Tibial nerve (tissue), 4 donors: ENCODE measurements at places on chromosomes 16 and 17. TPM values are rescaled to one million over a fixed set of nuclear protein-coding genes. Genes with fewer than 3 reads are reported as not detected.

The C17orf113 gene
- 2.2 TPM for total RNA-seq

The CBFA2T3 gene
- 5.0 TPM for total RNA-seq

DNA sequence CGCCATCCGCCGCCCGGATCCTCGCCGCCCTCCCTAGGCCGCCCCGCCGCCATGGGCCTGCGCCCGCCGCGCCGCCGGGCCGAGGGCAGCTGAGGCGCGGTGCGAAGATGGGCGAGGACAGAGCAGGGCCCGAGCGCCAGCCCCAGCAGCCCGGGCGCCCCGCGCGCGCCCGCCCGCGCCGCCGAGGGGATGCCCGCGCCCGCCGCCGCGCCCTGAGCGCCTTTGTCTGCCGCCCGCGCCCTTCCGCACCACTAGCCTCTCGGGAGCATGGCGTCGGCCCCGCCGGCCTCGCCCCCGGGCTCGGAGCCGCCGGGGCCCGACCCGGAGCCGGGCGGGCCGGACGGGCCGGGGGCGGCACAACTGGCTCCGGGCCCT lies 278 bp downstream of the RAB11FIP3 start:
- DNase-seq: no peak

The NPIPA5 gene
- total RNA-seq: 4.8 TPM

The BAIAP3 gene
- total RNA-seq: 0.66 TPM

DNA sequence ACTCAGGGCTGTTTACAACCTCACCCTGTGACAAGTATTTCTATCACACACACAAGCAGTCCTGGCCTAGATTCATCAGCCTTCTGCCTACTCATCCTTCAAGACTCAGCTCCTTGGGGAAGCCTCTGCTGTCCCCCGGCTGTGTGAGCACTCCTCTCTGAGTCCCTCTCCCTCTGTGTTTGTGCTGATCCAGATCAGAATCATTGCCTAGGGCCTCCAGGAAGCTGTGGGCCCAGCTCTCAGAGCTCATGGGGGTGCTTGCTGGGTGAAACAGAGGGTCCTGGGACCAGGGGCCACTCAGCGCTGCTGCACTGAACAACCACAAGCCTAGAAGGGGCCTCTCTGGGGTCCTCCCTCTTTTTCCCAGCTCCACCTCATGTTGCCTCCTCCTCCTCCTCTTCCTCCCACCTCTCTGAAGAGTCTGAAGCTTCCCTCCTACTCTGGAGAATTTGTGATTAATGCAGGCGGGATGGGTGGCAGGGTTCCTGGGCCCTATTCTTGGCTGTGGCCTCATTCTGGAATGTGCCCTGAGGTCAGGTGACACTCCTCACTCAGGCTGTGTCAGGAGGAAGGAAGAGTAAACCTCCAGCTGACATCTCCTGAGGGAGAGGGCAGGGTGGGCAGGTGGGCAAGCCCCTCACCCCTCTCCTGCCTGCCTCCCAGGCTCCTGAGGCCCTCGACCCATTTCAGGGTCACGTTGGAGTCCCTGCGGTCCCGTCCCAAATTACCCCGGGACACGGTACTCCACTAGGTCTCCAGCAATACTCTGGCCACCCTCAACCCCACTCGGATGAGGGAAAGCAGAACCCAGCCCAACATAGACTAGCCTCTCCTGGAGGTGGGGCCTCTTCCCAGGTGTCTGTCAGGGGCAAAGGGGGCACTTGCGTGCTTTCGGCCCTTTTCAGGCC lies 10.1 kb downstream of the WFIKKN2 start:
- no peak for DNase-seq

DNA sequence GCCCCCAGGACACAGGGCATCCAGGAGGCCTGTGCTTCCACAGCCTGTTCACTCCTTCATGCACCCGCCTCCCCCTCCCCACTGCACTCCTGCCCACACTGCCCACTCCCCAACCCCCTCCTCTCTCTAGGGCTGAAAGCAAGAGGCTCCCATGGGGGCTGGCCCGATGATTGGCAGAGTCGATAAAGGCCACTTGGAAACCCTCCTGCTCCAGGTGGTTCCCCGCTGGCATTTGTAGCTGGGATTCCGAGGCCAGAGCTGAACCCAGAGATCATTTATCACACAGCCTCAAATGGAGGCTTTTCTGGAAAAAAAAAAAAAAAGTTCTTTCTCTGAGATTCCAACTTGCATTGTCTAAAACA lies 74.1 kb downstream of the SREBF1 start:
- DNase-seq: no peak

DNA sequence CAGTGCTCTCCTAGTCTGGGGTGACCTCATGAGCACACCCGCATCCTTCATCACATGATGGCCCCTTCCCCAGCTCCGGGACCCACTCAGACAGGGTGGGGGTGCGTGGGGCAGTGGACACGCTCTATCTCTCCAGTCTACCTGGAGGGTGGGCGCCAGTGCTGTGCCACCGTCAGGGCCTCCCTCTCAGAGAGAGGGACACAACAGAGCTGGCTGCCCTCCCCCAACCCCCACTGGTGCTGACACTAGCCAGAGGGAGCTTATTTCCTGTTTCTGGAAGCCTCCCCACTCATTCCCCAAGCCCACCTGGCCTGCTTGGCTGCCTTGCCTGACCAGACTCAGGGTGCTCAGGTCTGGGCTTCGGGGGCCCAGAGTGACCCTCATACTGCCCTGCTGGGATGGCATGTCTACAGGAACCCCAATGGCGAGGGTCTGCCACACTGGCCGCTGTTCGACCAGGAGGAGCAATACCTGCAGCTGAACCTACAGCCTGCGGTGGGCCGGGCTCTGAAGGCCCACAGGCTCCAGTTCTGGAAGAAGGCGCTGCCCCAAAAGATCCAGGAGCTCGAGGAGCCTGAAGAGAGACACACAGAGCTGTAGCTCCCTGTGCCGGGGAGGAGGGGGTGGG lies 8.2 kb downstream of the CES2 start:
- no peak for DNase-seq

- no peak for DNase-seq
Measured at GRCh38 chr16:50202926-50203624, 50.0 kb downstream of the TENT4B start.

DNA sequence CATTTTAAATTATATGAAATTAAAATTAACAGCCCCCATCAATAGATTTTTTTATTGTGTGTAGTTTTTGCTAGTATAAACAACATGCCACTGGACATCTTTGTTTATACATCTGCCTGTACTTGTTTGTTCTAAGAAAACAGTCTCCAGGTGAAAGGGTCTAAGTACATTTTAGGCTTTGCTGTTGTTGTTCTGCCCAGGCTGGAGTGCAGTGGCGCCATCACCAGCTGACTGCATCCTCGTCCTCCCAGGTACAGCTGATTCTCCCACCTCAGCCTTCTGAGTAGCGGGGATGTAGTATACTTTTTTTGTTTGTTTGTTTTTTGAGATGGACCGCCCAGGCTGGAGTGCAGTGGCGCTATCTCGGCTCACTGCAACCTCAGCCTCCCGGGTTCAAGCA lies 25.5 kb downstream of the C17orf58 start:
- DNase-seq: no peak

GRCh38 chr16:56931271-56931891 lies 561 bp upstream of the HERPUD1 start:
- DNase-seq: no peak

The ANKFN1 gene
- total RNA-seq: 2.1 TPM

The NKD1 gene
- total RNA-seq: 57.9 TPM

DNA sequence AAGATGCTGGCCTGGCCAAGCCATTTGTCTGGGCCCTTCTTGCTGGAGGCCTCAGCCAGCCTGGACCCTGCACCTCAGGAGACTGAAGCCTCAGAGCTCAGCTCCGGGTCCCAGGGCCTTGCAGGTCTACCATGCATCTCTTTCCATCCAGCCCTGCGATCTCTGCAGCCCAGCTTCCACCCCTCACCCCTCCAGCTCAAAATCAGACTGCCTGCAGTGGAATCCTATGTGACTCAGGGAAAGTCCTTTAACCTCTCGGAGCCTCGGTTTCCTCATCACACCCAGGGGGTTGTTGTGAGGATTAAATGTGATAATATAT lies 2.9 kb upstream of the B9D1 start:
- no peak for DNase-seq

The CD300LB gene
- total RNA-seq: not detected

DNA sequence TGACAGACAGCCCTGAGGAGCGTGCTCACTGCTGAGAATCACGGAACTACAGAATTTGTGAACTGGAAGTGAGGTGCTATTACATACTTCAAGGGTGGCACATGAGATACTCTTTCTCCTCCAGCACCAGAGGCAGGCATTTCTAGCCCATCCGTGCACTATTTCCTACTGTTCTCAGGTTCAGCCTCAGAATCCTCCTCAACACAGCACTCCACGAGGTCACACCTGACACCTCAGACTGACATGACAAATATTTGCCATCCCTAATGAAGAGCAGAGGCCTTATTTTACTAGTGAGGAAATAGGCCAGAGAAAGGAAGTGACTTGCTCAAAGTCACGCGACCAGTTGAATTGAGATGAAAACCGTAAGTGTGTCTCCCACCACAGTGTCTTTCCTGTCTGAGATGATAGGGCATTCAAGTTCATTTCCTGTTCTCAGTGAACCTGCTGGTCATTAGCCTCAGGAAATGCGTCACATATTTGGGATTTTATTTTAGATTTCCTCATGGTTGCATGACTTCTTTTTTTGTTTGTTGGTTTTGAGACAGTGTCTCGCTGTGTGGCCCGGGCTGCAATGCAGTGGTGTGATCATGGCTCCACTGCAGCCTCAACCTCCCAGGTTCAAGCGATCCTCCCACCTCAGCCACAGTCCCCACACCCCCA lies 23.6 kb downstream of the SEZ6 start:
- DNase-seq: no peak

The CCDC40 gene
- total RNA-seq: 12.6 TPM

The GPS1 gene
- 84.1 TPM for total RNA-seq

DNA sequence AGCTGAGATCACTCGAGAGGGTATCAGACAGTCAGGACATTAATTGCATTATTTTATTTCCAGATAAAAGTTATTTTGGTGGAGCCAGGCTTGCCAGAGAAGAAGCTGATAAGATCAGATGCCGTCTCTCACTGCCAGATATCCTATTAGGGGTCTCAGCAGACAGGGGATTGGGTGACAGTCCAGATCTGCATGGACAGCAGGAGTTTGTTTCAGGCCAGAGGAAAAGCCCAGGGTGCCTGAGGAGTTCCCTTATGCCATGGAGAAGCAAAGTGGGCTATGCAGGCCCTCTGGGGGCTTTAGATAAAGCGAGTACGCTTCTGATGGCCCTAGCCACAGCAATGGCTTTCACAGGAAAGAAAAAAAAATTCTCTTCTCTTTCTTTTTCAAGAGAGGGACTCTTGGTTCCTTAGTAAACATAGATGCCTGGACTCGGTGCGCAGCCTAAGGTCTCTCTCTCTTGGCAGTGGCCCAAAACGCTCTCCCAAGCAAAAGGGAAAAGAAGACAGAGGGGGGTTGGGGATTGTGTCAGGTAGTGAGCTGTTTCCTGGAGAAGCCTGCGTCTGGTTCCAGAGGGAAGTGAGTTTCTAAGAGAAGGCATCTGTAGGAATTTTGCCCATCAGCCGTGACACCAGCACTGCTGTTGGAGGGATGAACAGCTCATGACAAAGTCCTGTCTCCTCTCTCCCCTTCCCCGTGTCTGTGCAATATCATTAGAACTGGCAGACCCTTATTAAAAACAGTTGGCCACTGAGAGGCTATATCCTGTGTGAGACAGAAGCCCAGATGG lies 166.3 kb upstream of the FOXF1 start:
- no peak for DNase-seq

The THOC6 gene
- 19.9 TPM for total RNA-seq

The WFDC1 gene
- total RNA-seq: 4.6 TPM

DNA sequence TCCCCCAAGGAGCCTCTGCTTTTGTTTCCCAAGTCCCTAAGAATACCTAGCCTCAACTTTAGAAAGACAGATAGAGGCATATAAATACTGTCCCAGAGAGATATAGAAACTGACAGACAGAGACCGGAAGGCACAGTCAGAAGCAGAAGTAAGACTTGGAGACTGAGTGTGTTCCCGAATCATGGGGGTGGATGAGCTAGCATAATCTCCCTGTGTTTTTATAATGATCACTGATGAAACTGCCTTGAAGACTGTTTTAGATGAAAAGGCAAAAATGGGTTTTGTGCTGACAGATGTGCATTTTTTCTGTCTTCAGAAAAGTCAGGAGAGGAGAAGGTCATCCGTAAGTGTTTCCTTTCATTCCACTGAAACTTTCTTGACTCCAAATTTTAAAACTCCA lies 8.3 kb upstream of the PSMD3 start:
- DNase-seq: no peak

The CDH1 gene
- 32.9 TPM for total RNA-seq

The MYLK3 gene
- 0.30 TPM for total RNA-seq

DNA sequence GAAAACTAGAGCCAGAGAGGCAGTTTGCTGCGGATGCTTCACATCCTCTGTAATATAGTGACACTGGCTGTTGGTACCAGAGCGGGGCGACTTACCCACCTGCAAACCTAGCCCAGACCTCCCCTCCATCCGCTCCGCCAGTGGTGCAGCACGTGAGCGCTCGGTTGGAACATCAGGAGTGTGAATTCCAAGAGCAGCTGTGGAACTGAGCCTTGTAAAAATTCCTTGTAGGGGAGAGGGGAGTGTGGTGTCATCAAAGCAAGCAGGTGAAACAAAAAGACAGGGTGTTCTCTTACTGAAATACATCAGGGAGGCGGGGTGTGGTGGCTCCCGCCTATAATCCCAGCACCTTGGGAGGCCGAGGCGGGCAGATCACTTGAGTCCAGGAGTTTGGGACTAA lies 51.3 kb downstream of the CCDC42 start:
- DNase-seq: no peak

The MYL11 gene
- not detected for total RNA-seq

- DNase-seq: no peak
Measured at GRCh38 chr17:44071198-44071520, 624 bp downstream of the G6PC3 start.

DNA sequence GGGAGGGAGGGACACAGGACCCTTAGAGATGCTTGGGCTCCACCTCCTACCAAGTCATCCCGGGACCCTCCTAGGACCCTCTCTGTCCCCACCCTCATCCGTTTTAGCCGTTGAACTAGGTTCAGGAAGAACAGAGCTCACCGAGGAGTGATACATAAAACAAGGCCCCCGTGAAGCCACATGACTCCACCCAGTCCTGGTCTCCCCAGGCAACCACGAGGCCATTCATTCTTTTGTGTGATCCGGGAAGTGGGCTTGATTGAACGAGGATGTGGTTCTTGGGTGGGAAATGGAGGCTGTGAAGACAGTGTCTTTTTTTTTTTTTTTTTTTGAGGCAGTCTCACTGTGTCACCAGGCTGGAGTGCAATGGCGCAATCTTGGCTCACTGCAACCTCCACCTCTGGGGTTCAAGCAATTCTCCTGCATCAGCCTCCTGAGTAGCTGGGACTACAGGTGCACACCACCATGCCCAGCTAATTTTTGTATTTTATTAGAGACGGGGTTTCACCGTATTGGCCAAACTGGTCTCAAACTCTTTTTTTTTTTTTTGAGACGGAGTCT lies 14.8 kb downstream of the TRARG1 start:
- no peak for DNase-seq

The ADORA2B gene
- total RNA-seq: 3.6 TPM

The SNX20 gene
- total RNA-seq: 5.1 TPM

DNA sequence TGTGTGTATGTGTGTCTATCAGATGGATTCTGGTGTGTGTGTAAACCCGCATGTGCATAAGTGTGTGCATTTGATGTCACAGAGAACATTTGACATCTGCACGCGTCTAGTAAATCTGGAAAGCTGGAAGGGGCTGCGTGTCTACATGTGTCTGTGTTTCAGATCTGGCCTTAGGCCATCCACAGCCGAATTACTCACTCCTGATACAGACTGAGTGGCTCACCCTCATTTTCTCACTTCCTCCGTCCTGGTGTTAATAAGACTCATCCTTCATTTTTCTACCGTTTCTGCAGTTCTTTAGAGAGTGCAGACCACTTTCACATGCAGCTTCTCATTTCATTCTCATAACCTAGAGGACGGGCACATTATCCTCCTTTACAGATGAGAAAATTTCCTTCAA lies 491.6 kb downstream of the CDH13 start:
- no peak for DNase-seq

- no peak for DNase-seq
Measured at GRCh38 chr17:33021731-33022408, 30.2 kb downstream of the SPACA3 start.
